ENCODE measurements at places on chromosomes 2 and 18. TPM values are rescaled to one million over a fixed set of nuclear protein-coding genes. Genes with fewer than 3 reads are reported as not detected.

- no peak for DNase-seq
Measured at GRCh38 chr2:180980943-180981911, 822 bp downstream of the UBE2E3 start.

DNA sequence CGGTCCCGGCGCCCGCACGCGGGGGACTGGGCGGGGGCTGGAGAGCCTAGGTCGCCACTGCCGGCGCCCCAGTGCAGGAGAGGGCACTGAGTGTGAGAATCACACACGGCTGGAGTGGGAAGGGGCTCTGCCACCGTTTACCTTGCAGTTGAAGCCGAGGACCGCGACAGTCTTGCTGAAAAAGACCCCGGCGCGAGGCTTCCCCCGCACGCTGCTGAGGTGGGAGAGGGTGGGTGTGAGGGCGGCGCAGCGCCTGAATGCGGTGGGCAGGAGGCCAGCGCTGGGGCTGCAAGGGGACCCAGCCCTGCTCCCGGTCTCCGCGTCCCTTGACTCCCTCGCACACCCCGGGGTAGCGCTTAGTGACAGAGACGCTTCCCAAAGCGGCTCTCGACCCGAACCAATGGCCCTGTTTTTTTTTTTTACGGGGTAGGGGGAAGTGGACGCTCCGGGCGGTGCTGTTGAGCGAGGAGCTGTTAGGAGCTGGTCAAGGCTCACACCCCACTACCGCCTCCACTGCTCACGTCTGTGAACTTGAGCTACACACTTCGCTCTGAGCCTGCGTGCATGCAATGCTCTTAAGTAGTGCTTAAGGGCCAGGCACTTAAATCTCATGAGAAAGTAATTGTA is 794 bp downstream of the NOTO start:
- DNase-seq, result no peak

DNA sequence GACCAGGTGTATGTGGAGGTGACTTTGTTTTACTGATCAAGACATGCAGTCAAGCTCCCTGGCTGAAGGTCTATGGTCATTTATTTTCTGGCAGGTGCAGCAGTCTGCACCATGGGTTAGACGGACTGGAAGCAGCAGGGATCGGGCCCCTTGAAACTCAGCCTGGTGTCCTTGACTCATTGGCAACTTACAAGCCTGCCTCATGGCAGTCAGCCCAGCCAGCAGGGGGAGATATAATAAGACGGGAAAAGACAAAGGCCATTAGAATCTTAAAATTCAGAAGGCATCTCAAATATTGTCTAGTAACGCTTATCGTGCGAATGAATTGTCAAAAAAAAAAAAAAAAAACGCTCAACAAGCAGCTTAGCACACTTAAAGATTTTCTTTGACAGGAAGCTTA is 308.2 kb downstream of the EN1 start:
- DNase-seq, result no peak

DNA sequence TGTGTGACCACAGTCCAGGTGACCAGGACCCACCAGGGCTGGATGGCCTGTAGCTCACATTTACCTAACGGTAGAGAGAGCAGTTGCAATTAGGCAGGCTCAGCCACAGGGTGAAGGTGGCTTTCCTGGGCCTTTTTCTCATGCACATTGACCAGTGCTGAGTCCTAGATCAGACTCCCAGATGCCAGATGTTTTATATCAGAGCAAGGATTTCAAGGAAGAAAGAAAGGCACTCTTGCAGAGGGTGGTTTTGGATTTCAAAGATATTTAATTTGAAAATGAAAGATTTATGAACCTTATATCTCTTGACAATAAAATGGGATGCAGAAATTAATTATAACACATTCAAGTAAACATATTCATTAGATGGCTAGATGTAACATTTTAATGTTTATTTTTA is 694.2 kb upstream of the GYPC start:
- peak; percentile 23 for DNase-seq

GRCh38 chr2:180056367-180057118 is 49.4 kb upstream of the CWC22 start:
- DNase-seq, result no peak

GRCh38 chr2:145729993-145730770 is 1210.3 kb upstream of the ZEB2 start:
- DNase-seq, result no peak

DNA sequence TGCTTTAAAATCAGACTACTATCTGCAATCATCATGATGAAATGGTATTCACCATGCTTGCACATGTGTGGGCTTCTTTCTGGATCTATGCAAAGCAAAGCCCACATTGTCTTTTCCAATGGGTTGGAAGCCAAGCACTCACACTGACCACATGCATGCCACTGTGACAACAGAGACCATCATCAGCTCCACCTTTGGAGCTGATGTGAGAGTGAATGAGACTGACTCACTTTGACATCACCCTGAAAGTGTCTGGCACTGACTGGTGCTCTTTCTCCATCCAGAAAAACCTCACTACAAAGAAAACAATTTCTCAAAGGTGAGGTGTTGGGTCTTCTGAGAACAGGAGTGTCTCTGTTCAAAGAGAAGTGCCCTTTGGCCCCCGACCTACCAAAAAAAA is 4.7 kb downstream of the MYO5B start:
- no peak for DNase-seq

- DNase-seq, result no peak
Measured at GRCh38 chr2:27128668-27129571, 5.3 kb downstream of the ABHD1 start.

DNA sequence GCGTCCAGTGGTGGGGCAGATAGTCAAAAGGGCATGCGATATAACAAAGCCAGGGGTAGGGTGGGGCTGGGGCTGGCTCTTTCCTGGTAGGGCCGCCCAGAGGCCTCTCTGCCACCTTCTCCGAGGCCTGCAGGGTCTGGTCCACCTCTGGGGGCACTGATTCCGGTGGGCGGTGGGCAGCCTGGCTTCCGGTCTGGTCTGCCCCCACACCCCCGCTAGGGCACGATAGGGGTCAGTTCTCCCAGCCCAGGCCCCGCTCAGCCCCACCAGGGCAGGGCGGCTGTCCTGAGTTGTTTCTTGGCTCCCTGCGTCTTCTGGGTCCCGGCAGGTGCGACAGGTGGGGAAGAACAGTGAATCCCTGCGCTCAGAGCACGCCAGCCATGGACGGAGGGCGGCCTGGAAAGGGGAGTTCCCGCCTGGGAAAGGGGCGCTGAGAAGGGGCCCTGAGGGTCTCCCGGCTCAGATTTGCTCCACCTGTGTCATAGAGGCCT is 707 bp upstream of the ERFE start:
- no peak for DNase-seq

- no peak for DNase-seq
Measured at GRCh38 chr2:238095143-238095542, 5.0 kb upstream of the ESPNL start.

GRCh38 chr2:166106431-166107015 is 21.3 kb downstream of the SCN1A start:
- no peak for DNase-seq

DNA sequence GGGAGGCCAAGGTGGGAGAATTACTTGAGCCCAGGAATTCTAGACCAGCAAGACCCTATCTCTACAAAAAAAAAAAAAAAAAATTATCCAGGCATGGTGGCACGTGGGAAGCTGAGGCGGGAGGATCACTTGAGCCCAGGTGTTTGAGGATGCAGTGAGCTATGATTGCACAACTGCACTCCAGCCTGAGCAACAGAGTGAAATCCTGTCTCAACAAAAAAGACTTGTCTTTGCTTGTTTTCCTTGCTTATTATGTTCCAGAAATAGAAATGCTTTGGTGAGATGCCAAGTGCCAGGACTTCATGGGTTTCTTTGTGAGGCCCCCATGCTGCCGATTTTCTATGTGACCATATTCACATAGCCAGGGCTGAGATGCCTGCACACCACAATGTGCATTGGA is 9.0 kb downstream of the DCDC2C start:
- DNase-seq, result no peak

DNA sequence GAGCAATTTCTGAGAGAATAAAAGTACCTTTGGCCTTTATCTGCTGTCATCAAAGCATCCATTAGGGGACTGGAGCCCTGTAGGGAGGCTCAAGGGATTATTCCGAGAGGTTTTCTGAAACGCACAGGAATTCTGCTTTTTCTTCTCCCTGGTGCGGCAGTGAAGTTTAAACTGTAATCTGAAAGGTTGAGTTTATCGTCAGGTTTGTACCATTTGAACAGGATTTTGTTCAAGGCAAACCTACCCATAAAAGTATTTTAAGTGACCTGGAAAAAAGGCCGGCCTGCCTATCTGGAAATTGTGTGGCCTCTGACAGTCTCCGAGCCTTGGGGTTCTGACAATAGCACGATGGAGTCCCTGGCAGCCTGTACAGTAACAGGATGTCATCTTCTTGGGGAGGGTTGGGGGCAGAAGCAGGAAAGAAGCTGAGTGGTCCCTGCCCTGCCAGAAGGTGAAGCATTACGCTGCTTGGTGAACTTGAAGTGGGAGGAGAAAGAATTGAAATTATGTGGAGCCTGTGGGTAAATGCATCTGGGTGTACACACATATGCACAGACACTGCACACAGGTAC is 272.0 kb downstream of the CYRIA start:
- no peak for DNase-seq

DNA sequence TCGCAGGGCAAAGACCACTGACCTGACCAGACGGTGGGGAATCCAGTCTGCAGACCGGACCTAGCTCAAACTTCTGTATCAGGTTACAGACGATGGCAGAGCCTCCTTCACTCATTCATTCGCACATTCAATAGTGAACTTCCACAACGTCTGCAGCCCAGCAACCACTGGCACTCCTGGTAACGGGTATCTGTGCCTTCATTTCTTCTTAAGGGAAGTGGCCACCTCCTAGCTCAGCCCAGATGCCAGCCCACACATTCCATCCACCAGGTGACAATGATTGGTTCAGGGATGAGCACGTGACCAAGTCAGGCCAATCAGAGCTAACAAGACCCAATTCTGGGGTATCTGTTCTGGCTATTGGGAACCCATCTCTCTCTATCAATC is 15.9 kb upstream of the ARMC9 start:
- no peak for DNase-seq

DNA sequence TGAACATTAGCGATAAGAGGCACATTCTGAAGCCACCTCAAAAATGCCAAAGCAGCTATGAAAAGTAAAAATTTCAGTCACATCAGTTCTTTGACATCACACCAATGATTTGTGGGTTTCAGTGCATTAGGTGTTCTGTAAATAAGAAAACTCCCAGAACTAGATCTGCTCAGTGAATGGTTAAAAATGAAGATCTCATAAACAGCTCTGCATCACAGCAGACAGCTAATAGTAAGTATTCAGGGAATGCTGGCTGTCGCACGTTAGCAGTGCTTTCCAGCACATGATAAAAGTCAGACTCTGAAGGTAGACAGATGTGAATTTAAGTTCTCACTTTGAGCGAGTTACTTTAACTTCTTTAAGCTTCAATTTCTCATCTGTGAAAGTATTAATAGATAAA is 154.9 kb downstream of the SATB2 start:
- no peak for DNase-seq

GRCh38 chr18:31325051-31325450 is 7.1 kb downstream of the DSG1 start:
- DNase-seq, result no peak

DNA sequence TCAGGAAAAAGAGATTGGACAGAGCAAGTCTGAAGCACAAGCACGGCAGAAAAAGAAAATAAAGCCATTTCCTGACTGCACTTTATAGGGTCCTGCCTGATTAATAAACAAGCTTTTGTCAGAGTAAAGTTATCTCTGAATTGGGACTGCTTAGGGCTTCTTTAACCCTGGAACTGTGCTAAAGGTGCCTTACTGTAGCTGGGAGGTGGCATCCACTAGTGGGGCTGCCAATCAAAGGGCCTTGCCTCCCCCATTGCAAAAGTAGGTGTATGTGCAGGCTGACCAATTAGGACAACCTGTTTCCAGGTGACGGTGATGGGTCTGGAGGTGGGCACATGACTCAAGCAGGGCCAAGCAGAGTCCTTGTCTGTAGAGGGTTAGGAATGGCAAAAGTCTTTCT is 57.4 kb upstream of the RAPH1 start:
- DNase-seq, result no peak

GRCh38 chr2:241940329-241940728 is 70.8 kb downstream of the RTP5 start:
- no peak for DNase-seq

DNA sequence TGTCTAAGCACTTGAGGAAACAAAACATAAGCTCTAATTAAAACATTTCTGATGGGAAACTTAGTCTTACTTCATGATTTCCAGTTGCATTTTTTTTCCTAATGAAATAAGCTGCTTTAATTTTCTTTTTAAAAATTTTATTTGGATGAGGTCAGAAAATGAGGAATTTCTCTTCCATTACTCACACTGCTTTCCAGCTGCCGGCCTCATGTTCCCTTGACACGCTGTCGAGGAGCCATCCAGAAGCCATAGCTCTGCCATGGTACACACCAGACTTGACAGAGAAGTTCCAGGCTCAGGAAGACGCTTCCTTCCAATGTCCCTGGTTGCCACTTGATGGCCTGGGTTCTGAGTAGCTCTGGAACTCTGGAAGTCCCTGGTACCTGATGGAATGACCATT is 12.1 kb upstream of the MAPRE2 start:
- no peak for DNase-seq

DNA sequence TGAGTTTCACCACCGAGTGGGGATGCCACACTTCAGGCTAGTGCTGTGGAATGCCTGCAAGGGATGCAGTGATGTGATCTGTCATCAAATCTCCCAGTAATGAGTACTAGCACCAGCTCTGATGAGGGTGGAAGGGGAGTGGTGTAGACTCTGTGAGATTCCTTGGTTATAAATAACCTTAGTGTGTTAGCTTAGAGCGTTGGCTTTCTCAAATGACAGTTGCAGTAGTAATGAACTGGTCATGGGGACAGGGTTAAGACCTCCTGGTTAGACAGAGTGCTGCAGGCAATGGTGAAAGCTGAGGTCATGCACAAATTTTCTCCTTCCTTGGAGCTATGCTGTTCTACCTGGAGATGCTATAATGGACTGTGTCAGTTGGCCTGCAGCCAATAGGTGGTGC is 1063.4 kb upstream of the CRIM1 start:
- no peak for DNase-seq

DNA sequence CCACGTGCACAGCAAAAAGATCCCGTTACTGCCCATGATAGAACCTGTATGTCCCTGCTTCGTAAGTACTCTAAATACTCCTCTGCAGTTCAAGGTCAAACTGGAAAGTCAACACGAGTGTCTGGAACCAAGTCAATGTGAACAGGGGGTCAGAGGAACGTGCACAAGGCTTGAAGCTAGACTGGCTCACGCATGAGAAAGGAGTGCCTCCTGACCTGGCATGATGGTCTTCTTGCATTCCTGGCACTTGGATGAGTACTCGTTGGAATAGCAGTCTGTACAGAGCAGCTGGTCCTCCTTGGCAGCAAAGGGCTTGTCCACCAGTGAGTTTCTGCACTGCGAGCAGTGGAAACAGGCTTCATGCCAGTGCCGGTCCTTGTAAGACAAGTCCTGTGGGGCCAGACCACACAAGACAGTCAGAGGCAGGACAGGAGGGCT is 25.5 kb downstream of the FHL2 start:
- no peak for DNase-seq

PID1 gene
- 7.3 TPM for polyA plus RNA-seq

GAL3ST2 gene
- polyA plus RNA-seq, result 0.19 TPM

KIF3C gene
- 21.9 TPM for polyA plus RNA-seq

TRIM43 gene
- 1.00 TPM for polyA plus RNA-seq

RGPD8 gene
- polyA plus RNA-seq, result 4.5 TPM

SLC9A4 gene
- polyA plus RNA-seq, result 8.2 TPM

TCF23 gene
- 0.62 TPM for polyA plus RNA-seq

MC4R gene
- 0.33 TPM for polyA plus RNA-seq

METTL8 gene
- polyA plus RNA-seq, result 16.8 TPM

WNT10A gene
- 1.8 TPM for polyA plus RNA-seq

ZSCAN30 gene
- 56.6 TPM for polyA plus RNA-seq
